ENCODE measurements at places on chromosomes 7 and 10.

- DNase-seq, result no peak
These were observed 23.5 kb upstream of the WAPL start for GRCh38 chr10:86545101-86545500.

DNA sequence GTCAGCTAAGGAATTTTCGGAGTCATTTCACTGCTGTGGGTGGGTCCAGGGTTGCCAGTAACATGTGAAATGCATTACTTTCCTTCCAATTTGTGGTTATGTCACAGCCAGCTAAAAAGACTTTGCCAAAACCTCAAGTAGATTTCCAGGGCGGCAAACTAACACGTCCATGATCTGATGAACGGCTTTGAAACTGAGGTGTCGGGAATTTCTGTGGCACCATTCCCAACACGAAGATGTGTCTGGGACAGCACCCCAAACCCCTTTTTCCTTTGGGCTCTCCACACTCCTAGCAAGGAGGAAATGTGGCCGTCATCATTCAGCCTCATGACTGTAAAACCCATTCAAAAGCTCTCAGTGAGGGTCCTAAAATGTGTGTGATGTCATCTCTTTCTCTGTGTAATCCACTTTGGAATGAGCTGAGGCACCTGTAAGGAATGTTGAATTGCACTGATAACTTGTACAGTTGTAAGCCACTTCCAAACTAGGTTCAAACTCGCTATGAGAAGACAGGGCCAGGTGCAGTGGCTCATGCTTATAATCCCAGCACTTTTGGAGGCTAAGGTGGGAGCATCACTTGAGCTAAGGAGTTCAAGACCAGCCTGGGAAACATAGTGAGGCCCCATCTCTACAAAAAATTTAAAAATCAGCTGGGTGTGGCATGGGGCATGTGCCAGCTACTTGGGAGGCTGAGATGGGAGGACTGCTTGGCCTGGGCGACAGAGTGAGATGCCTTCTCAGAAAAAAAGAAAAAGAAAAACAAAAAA lies 146.1 kb upstream of the FRMD4A start:
- DNase-seq, result no peak

DNA sequence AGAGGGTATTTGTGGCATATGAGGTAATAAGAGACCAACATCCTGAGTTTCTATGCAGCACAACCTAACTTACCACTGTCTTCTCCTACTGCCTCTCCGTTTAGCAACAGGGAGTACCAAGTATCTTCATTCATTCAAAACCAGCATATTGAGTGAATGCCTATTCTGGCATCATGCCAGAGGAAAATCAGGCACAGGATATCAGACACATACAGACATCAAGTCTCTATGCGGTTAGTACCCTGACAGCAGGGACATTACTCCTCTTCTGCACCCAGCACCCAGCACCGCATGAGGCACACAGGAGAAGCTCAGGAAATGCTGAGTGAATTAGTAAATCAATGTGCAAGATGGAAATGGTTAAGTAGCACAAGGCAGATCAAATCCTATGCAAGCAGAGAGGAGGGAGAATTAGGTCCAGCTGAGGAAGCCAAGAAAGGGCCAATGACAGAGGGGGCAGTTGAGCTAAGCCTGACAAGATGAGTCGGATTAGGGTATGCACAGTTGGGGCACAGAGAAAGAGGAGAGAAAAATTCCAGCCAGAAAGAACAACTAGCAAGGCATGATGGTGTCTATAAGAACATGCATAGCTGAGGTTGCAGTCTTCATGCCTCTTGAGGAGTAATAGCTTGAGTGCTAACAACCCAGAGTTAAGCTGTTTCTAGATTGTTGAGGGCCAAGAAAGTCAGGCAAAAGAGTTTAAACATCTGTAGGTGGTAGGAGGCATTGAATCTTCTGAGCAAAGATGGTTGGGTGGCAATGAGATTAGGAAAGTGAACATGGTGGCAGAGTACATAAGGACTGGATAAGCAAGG lies 146.0 kb downstream of the PLXNA4 start:
- DNase-seq, result no peak

DNA sequence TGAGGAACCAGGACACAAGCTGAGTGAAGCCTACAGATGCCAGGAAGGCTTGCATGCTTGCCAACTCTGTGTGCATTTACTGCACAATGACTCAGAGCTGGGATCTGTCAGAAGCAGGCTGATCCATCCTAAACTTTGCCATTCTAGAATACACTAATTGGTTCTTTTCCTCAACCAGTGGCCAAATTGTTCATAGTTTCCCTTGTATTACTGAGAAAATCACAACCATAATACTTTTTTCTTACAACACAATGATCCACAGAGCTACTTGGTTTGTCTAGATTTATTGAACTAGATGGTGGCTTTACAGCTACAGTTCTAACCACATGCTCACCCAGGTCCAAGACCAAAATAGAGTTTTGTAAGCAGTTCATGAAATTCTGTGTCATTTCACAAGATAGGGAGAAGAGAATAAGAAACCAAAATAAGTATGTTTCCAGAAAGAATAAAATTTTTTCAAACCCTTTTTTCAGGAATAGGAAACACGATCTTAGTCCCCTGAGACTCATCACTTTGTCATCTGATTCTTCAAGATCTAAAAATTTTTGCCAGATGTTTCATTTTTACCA lies 21.0 kb upstream of the LRRC17 start:
- DNase-seq, result no peak

Data from hematopoietic multipotent progenitor cell treated with erythropoietin and hydrocortisone succinate and interleukin-3 and kit ligand, for 15 days (in vitro differentiated cells).